Activated CD8-positive, alpha-beta memory T cell treated with anti-CD3 and anti-CD28 coated beads for 1 hour (primary cell): ENCODE measurements at places on chromosomes 6 and 20.

- no peak for DNase-seq
Measured at GRCh38 chr20:23365390-23366165, 3.6 kb downstream of the GZF1 start.

GRCh38 chr6:1226277-1227099, 85.4 kb upstream of the FOXQ1 start:
- no peak for DNase-seq

DNA sequence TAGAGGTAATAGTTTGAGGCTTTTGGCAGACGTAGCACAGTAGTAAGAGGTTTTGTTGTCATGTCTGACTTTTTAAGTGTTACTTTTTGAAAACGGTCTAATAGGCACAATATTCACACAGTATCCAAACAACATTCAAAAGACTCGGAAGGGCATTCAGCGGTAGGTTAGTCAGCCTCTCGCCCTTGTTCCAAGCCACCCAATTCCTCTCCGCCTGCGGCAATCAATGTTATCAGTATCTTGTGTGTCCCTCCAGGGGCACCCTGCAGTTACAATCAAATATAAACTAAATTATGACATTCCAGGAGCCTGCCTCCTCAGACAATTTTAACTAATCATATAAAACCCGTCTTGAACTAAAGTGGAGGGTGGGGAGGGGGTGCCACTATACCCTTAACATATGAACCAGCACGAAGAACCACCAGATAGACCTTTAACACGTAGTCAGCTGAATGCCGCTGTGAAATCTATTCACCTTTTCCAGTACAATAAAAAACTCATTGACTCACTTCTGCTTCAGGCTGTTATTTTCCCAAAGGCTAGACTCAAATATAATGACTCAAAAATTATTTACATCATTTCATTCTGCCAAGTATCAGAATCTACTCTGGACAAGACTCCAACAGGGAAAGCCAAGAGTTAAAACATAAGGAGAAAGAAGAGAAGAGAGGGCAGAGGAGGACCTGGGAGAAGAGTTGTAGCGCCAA, 1.6 kb downstream of the TENT5A start:
- DNase-seq: no peak

DNA sequence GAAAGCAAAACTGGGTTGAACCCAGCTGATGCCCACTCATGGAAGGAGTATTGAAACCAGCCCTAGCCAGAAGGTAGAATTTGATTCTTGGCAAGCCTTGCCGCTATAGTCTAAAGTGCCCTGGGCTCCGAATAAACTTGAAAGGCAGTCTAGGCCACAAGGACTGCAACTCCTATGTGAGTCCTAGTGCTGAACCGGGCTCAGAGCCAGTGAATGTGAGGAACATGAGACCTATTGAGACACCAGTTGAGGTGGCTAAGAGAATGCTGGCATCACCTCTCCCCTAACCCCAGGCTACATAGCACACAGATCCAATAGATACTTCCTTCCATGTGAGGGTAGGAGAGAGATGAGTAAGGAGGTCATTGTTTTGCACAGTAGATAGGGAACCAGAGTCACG, 3.5 kb upstream of the DEFB110 start:
- no peak for DNase-seq

- DNase-seq: no peak
Measured at GRCh38 chr6:130890521-130890971, 63.3 kb downstream of the SMLR1 start.

- DNase-seq: no peak
Measured at GRCh38 chr6:134398453-134398852, 80.5 kb upstream of the SGK1 start.

- DNase-seq: no peak
Measured at GRCh38 chr20:41669708-41670263, 51.6 kb upstream of the CHD6 start.

DNA sequence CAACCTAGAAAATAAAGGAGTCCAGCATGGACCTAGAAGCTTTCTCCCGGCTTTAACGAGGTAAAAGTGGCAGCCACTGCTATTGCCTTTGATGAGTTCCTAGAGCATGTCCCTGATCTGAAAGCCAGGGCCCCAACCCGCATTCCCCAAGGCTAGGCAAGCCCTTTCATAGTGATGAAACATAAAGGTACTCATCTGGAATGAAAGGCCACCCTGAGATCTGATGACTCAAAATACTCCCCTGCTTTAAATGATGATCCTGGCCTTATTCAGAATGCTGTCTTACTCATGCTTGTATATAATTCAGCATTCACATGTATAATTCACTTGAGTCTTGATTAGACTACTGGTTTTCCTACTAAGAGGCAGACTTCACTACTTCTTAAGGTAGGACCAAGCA, 21.3 kb downstream of the TTPAL start:
- DNase-seq: no peak

GRCh38 chr6:36361071-36361470, 24.4 kb upstream of the BNIP5 start:
- DNase-seq: no peak

DNA sequence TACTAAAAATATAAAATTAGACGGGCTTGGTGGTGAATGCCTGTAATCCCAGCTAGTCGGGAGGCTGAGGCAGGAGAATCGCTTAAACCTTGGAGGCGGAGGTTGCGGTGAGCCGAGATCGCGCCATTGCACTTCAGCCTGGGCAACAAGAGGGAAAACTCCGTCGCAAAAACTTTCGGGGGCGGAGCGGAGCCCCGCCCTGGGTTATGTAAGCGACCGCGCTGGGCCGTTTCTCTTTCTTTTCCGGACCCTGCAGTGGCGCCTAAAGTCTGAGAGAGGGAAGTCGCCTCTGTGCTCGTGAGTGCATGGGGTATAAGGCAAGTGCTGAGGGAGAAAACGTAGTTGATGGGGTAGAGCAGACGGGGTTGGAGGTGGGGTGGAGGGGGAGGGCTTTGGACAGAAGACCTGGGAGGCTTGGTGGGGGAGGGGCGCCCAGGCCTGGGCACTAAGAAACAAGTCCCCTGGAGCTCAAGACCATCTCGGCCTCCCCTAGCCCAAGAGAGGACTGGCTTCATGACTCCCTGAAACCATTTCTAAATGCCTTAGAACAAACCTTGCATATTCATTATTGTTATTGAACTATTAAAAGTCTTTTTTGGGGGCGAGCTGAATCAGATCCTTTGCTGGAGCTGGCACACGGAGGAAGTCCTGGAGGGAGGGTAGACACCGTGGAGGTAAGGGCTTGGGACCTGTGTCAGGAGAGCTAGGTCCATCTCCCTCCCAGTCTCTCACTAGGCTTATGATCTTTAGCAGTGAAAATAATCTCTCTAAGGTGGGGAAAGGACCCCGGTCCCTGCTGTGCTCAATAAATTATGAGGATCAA, 2.7 kb upstream of the MICA start:
- peak; percentile 48 for DNase-seq

DNA sequence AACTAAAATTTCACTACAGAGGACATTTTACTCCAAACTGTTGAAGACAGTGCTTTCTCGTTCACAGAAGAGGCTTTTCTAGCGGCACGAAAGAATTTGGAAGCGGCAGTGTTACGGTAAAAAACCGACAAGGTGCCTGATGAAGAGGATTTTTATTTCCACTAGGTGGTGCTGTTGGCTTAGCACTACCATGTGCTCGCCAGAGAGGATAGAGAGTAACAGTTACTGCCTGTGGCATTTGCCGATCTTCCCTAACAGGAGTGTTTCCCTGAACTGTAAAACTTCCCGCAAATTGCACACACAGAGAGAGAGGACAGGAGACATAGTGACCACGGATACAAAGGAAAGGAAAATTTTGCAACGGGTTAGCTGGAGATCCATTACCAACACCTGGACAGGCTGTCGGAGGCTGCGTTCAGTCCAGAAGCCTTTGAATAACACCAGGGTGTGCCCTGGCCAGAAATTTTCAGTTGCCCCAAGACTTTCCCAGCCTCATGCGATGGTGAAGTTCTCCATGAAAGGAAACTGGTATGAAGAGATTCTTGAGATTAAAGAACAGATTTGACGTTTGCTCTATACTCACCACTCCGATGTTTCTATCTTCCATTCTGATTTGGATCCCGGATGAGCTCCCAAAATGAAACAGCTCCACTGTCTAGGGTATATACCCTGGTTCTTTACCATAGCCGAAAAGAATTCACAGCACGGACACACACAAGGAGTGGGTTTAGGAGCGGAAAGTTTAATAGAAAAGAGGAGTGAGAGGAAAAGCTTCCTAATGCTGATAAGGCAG, 48.1 kb downstream of the HLA-DPB1 start:
- DNase-seq: no peak

DNA sequence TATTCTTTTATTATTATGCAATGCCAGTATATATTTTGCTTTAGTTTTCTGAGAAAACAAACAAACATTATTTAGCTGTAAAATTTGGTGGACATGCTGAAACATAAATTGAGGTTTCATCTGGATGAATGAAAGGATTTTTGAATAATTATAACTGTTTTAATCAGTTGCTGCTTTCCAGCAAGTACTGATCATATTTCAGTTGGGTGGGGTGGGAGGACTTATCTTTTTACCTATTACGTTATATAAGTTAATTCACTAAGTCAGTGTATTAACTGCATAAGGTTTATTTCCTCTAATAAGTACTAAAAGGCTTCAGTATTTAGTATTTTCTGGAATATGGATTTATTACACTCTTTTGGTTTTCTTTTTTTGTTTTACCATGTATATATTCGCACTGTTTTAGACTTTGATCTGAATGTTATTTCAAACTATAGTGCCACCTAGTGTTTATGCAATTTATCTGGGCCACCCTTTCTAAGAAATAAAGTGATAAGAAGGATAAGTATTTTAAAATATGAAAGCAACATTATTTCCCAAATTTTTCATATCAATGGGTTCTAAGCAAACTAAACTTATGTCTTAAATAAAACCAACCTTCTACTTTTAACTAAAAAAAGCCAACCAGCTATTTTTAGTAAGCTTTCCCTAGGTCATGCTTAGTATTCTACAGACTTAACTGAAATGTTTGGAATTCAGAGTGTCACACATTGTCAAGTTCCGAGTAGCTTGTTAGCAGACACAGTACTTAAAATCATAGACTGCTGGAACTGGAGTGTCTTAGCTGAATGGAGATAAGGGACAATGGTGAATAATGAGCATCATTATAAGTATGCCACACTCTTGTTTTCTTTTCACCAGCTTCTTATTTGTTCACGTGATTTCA, 105.4 kb upstream of the MCHR2 start:
- DNase-seq: no peak

DNA sequence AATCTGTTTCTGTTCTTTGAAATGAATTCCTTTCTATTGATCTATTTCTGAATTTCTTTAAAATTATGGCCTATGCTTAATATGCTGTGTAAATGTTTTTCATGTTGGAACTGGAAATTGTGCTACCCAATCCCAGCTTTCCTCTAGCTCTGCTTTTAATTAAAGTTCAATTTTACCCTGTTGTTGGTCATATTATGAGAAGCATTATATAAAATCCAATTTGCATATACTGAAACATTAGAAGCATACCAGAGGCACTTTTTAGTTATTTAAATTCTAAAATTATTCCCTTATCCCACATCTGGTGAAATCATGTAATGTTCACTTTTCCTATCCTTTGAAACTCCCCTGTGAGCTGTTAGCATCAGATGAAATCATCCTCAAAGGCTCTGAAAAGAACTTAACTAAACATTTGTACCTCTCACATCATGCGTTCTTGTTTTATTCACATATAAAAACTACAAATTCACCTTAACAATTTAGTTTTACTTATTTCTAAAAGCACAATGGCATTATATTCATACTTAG, 160.6 kb upstream of the COL21A1 start:
- DNase-seq: no peak

GRCh38 chr20:15866916-15867730, 706.1 kb downstream of the KIF16B start:
- DNase-seq: no peak

DNA sequence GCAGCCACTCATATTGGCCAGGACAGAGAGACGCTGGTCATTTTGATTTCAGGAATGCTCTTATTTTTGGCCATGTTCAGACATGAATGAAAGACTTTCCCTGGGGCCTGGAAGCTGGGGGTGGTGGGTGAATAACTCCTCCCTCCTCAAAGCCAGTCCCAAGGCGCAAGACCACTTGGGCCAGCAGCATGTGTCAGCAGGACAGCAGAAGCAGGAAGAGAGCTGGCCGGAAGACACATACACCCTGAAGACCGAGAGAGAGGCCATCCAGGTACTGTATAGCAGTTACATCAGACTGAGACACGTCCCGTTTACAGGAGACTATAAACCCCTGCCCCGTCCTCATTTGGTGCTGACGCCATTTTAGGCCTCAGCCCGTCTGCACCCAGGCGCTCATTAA, 29.2 kb upstream of the ULBP3 start:
- no peak for DNase-seq

GRCh38 chr6:24997231-24997630, 61.5 kb upstream of the RIPOR2 start:
- DNase-seq: no peak

- no peak for DNase-seq
Measured at GRCh38 chr20:43977962-43978361, 63.3 kb downstream of the TOX2 start.

DNA sequence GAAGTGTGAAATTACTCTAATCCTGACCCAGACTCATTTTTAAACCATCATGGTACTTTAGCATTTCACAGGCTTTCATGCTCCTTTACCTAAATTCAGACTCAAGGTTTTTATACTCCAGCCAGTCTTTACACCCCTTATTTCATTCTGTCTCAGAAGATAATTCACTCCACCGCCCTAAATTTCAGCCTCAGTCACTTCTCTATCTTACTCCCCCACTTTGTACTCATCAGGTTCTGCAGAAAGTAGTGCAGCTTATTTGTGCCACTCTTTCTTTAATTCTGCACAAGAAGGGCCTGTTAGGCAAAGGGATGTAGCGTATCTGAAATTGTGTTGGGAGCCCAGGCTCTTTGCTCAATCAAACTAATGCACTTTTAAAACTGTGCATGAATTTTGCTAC, 205.5 kb downstream of the ARHGAP18 start:
- no peak for DNase-seq

- DNase-seq: no peak
Measured at GRCh38 chr20:57484772-57485171, 40.2 kb downstream of the CTCFL start.

- DNase-seq: no peak
Measured at GRCh38 chr6:4280707-4281106, 145.3 kb upstream of the ECI2 start.

DNA sequence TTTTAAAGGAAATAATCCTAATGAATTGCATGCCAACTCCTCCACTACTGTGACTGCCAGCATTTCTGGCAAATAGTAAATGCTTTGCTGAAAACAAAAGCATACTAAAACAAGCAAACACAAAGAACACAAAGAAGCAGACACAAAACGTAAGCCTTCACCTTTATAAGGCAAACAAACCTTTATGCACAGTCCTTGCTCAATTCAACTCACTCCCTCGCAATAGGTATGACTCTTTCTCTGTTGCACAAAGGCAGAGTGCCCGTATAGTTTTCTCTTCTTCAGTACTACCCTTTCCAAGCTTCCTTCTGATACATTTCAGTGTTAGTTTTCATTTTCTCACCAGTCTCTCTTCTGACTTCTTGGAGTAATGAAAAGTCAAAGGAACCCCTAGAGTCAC, 63.9 kb downstream of the PDE10A start:
- no peak for DNase-seq

- DNase-seq: no peak
Measured at GRCh38 chr6:32086661-32087573, 22.2 kb downstream of the TNXB start.

- DNase-seq: peak; percentile 27
Measured at GRCh38 chr6:136317021-136317694, 27.5 kb upstream of the BCLAF1 start.
